Cerebellar nuclear complex (tissue), 1 donor: ENCODE measurements at places on chromosomes 12 and 14.

GRCh38 chr12:57614178-57614947, 3.1 kb downstream of the ARHGEF25 start:
- DNase-seq, result no peak

DNA sequence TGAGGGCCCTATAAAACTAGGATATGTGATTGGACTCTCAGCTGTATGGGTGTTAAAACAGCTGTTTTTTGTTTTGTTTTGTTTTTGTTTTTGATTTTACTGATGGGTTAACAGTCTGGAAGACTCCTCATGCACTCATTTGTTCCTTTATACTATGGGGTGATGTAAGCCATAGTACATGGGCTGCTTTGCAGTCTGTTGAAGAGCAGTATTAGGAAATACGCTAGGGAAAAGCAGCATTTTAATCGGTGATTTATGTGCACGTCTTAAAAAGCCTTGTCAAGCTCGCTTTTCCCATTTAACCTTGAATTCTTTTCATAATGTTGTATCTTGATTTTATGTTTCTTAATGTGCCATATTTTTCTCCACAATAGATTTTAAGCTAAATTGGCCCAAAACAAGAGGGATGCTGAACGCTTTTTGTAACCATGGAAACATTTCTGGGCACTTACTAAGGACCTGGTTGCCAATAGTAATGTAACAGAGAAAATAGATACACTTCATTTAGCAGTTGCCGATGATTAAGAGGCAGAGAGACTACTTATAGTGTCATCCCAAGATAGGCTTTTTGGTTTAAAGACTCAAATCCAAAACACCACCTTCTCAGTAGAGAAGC, 244.0 kb downstream of the SNAPC1 start:
- no peak for DNase-seq

DNA sequence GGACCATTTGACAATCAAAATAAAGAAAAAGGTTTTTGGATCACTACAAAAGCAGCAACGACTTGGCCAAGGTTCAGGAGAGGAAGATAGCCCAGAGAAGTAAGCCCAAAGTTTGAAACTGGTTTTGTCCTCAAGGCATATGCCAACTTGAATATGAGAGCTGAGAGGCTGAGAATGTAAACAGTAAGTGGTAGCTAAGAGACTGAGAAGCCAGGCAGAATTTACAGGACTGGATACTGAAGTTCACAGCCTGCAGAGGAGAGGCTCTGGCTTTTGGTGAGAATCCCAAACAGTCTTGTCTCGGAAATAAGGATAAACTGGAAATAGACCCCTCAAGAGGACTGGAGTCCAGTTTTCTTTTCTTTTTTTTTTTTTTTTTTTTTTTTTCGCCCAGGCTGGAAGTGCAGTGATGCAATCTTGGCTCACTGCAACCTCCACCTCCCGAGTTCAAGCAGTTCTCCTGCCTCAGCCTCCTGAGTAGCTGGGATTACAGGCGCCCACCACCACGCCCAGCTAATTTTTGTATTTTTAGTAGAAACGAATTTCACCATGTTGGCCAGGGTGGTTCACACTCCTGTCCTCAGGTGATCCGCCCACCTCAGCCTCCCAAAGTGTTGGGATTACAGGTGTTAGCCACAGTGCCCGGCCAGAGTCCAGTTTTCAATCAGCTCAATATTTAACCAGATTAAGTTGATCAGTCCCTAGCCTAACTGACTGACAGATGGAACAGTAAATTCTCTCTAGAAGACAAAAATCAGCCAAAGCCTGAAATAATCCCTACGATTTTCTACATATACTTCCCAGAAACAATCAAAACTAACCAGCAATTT, 82.6 kb upstream of the COCH start:
- no peak for DNase-seq

GRCh38 chr12:115374480-115375185, 690.7 kb upstream of the TBX3 start:
- DNase-seq, result no peak

- DNase-seq, result no peak
Measured at GRCh38 chr12:120327593-120327992, at the start of gene PLA2G1B. Gene PLA2G1B, minus strand, starts transcription at chr12:120327779. Its CDS starts 26 bp downstream, at chr12:120327753.

DNA sequence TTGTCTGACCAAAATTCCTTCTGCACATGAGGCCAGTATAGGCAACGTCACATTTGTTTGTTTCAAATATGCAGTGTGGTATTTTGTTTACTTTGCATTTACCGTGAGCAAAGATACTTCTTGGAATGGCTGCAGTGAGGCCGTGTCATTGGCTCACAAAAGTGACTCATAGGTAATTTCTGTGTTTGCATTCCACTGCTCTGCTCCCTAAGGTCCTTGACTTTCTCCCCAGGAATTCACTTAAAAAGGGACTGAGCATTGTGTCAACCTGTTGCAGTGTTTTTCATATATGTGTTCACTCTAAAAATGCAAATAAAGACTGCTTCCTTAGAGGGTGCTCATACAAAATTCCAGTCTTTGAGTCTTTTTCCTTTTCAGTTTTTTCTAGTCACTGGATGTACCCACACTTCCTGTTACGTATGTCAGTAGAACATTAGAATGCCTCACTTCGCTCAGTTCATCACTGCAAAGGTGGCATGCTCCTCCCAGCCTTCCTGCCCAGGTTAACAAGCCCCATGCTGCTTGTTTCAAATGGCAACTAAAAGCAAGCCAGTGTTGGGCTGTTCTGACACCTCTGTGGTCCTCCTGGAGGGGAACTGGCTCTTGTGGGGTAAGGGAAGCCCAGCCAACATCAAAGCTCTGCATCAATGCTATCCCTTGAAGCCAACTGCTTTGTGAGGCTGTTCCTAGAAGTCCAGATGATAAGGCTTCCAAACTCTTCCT, 9.1 kb downstream of the C12orf76 start:
- DNase-seq, result no peak

DNA sequence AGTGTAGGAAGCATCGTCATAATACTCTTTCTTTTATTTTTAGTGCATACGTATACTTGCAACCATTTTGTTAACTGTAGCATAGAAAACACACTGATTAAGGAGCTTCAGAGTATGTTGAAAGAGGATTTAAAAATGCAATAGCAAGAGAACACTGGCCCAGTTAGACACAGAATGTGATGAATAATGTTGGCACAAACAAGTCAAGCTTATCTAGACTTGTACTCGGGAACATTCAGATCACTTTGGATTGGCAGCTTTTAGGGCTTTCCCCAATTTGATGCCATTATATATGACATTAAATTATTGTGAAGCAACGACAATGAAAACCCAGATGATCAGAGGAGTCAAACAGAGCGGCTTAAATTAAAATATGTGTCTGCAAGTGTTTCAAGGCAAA, 468.1 kb downstream of the PRKD1 start:
- no peak for DNase-seq

DNA sequence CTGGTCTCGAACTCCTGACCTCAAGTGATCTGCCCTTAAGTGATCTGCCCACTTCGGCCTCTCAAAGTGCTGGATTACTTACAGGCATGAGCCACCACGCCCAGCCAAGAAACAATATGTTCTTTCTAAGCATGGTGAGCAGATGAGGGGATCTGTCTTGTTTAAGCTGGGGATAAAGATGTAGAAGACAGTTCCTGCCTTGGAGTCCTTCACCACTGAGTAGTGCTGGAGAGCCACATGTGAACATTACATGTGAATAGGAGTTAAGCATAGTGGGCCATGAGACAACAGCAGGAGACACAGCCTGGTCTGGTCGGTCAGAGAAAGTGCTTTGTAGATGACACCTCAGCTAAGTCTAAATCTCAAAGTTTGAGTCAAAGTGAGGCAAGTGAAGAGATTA, 26.0 kb downstream of the TMBIM6 start:
- no peak for DNase-seq

GRCh38 chr12:60803147-60803546, 1207.3 kb downstream of the SLC16A7 start:
- DNase-seq, result no peak

GRCh38 chr12:1509413-1510052, 84.8 kb downstream of the FBXL14 start:
- DNase-seq, result no peak

GRCh38 chr12:123532808-123533649, 490 bp downstream of the RILPL1 start:
- DNase-seq, result no peak

- DNase-seq, result no peak
Measured at GRCh38 chr12:111174251-111174960, 194.5 kb downstream of the PHETA1 start.

GRCh38 chr14:92362781-92363235, 39.8 kb downstream of the SLC24A4 start:
- no peak for DNase-seq

GRCh38 chr12:5478081-5478706, 46.3 kb downstream of the NTF3 start:
- no peak for DNase-seq

DNA sequence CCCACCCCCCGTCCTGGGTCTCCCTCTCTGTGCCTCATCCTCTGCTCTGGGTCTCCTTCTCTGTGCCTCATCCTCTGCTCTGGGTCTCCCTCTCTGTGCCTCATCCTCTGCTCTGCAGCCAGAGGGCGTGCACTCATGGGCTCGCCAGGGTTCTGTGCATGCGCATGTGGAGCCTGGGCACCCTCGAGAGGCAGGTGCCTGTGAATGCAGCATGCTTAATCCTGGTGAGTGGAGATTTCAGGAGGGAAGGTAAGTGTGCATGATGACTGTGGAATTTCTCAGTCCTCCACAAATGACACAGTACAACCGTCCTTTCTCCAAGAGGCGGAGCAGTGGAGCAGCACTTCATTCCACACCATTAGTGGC, 65.2 kb downstream of the EP400 start:
- DNase-seq, result no peak

DNA sequence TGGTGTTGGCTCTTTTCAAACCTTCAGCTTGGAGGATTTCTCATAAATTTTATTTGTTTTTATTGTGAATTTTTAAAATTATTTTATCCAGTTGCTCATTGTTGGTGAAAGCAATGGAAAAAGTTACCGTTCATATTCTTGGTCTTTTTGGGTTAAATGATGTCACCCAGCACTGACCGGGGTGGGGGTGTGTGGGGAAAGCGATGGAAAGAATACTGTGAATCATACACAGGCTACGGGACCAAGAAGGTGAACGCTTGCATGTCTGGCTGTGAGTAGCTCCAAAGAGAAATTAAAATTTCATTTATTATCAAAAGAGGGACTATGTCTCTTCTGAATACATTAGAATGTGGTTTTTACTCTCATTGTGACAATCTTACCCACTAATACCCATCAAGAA, 430.1 kb downstream of the AEBP2 start:
- DNase-seq, result no peak

DNA sequence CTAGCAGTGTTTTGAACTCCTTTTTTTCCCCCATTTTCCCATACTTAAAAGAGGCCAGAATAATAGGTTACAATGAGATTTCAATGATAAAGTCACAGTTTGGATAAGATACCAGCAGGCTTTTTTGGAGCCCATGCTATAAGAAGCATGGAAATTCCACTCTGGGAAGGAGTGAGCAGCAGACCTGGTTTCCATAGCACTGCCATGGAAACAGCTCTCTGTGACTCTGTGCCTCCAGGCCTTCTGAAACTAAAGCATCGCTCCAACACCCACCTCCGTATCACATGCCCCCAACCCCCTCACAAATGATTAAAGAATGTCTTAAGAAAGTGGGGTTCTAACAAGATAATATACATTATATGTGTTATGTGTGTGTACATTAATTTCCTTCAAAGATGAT, 165.0 kb downstream of the GRIN2B start:
- DNase-seq, result no peak

GRCh38 chr14:34733245-34733644, 18.9 kb upstream of the CFL2 start:
- no peak for DNase-seq

- DNase-seq, result no peak
Measured at GRCh38 chr12:15155271-15155670, 65.9 kb downstream of the RERG start.

DNA sequence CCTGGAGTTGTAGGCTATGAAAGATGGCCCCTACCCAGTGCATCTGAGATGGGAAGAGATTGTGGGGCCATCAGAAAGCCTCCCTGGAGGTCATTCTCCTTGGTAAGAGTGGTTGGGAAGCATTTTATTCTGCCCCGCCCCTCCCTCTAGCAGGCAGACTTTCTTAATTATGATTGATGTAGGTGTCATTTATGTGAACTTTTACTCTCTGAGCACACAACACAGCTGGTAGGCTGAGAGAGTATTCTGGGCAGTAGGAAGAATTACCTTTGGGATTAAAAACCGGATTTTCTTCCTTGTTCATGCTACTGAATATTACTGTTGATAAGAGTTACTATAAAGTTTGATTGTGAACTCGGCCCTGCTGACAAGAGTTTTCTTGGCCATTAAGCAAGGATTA, 266.8 kb downstream of the TTC6 start:
- no peak for DNase-seq

DNA sequence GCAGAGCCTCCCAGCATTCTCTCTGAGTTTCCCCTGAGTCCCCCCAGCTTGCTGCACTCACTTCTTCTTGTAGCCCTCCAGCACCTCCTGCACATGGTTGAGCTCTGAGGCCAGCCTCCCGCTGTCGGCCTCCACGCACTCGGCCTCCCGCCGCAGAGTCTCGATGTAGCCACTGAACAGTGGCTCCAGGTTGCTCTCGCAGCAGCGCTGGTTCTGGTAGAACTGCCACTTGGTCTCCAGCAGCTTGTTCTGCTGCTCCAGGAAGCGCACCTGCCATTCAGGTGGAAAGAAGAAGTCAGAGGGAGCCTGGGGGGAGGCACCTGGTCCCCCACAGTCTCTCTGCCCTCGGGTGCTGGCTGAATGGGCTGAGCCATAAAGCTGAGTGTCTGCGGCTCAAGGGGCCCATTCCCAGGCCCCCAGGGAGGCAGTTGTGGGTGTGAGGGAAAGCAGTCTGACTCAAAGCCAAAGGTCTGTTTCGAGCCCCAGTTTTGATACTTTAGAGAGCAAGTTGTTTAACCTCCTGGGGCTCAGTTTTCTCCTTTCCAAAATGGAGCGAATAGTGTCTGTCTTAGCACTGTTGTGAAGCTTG, 2.3 kb downstream of the KRT85 start:
- DNase-seq, result no peak

DNA sequence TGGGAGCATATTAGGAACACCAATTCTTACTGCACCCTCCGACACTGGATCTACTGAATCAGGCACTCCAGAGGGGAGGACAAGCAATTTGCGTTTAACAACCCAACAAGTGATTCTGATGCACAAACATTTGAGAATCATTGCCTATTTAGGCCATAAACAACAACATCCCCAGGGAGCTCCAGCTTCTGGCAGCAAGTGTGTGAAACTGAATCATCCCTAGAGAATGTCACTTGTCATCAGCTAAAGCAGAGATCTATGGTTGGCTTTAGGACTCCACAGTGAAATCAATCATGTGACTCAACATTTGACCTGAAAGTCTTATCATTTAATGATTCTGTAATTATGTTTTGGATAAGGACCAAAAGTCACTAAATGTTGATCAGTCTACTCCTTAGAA, 505.0 kb upstream of the FLRT2 start:
- DNase-seq, result no peak

GRCh38 chr12:9741726-9742125, 8.8 kb upstream of the CLECL1 start:
- no peak for DNase-seq

DNA sequence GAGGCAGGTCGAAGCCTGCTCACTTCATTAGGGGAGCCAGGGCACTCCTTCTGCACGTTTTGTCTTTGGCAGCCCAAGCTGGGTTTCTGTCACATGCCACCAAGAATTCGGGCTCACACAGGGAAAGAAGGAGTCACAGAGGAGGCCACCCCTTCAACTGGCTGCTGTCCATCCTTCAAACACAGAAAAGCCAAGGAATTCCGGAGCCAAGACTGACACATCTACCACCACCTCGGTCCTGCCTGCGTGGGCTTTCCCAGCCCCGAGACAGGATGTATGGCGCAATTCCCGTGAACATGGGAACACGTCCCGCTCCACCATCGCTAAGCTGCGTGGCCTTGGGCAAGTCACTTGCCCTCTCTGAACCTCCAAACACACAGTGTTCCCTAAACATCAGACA, 70.4 kb downstream of the NCOR2 start:
- DNase-seq, result no peak

- DNase-seq, result no peak
Measured at GRCh38 chr14:89053303-89053702, 228.9 kb downstream of the TTC8 start.
